ENCODE measurements at places on chromosomes 4 and X.
A peak's percentile ranks its signal among the peaks of the same experiment; 100 is the strongest.

- DNase-seq: no peak
These were observed 1309.0 kb upstream of the PABPC4L start for GRCh38 chr4:135510582-135510981.

DNA sequence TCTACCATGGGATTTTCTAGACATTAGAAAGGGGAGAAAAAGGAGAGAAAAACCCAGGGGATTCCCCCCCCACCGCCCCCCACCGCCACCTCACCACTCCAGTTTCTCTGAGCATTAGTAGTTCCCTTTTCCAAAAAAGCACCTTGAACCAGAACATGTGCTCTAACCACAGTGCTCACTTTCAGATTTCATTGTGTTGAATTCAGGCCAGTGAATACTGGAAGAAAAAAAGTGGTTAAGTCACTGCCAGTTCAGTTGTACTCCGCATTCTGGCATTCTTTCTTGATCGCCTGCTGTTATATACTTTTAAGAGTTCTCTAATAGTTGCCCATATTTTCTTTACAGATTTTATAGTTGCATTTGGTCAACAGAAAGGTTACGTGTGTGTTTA is 40.9 kb downstream of the JADE3 start:
- no peak for DNase-seq

- no peak for DNase-seq
These were observed 25.0 kb upstream of the DGKK start for GRCh38 chrX:50495616-50496015.

DNA sequence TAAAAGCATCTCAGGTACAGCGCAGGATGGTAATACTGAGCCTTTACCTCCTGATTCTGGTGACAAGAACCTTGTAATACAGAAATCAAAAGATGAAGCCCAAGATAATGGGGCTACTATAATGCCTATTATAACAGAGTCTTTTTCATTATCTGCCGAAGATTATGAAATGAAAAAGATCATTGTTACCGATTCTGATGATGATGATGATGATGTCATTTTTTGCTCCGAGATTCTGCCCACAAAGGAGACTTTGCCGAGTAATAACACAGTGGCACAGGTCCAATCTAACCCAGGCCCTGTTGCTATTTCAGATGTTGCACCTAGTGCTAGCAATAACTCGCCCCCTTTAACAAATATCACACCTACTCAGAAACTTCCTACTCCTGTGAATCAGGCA is 3.2 kb downstream of the ZBTB33 start:
- no peak for DNase-seq

DNA sequence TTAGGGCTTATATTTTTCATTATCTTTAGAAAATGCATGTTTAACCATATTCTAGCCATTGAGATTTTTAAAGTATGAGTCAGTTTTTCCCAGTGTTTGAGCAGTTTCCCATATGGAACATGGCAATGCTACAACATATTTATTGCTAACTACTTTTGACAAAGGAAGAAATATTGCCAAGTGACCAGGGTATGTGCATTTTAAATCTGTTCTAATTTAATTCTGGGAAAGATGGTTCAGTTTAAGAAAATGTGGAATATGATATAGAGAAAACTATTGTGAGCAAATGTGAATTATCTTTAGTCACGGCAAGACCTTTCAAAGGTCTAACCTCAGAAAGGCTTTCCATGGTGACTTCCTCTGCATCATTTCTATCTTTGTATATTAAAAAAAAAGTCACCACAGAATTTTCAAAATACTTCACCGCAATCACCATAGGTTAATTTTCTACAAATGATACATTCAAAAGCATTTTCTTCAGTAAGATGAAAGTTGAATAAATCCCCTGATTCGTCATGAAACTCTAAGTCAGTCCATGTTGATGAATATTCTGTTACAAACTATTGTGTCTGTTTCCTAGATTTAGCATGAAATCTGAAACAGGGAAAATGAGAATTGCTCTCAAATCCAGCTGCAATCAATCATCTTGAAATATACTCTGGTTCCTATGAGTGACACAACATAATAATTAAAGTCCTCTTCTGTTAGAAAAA is 2349.0 kb upstream of the TENM3 start:
- no peak for DNase-seq

DNA sequence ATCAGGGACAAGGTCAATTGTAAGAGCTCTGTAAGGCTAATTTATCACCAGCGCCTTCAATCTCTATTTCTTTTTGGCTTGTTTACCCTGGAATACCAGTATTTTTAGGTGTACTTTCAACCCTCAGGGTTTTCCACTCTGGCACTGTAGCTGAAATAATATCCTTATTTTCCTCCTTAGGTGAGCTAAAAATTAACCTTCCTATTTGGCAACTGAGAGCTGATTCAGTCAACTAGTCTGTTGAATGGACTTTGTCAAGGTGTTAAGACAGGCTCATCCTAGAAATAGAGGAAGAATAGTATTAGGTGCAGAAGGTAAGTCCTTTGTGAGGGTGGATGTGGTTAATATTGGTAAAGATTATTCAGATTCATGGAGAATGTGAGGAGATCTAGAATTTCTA is 101.3 kb upstream of the BANK1 start:
- no peak for DNase-seq

- peak; percentile 14 for DNase-seq
These were observed 37.0 kb upstream of the ATP6AP2 start for GRCh38 chrX:40543661-40544328.
